ENCODE measurements at places on chromosomes 6 and 20.

DNA sequence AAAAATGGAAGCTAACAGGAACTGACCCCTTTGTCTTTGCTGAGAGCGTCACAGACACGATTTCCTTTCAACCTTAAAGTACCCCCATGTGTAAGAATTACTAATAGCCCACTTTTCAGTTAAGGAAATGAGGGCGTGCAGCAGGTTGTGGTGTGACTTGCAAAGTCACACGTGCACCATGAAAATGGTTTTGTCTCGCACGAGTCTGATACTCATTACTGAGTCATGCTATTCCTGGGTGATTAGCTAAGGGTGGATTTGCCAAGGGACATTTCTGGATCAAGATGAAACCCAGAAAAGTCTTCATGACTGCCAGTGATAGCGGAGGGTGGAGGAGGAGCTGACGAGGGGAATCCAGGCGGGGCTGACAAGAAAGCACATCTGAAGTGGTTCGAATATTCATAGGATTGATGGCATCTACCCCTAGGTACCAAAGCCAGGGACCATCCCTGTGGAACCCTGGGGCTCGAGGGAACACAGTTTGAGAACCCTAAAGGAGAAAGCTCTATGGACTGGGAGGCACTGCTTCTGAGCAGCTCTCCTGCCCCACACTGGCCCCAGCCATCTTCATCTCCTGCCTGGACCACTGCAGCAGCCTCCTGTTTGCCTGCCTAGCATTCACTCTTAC is 12.1 kb upstream of the NFATC2 start:
- no peak for DNase-seq

DNA sequence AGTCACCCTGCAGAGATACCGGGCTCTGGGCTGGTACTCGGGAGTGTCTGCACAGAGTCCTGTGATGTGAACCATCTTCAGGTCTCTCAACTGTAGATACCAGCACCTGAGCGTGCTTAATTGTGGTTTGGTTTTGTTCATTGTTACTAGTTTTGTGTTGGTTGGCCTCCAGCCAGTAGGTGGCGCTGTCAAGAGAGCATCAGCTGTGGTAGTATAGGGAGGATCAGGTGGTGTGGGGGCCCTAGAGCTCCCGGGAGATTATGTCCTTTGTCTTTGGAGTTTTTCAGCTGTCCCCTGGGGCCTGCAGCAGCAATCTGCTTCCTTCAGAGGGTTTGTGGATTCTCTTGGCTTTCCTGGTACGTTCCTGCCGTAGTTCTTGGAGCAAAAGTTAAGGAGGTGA is 67.9 kb downstream of the CDYL start:
- no peak for DNase-seq

- DNase-seq, result no peak
Measured at GRCh38 chr6:73604461-73604860, 49.3 kb downstream of the SLC17A5 start.

DNA sequence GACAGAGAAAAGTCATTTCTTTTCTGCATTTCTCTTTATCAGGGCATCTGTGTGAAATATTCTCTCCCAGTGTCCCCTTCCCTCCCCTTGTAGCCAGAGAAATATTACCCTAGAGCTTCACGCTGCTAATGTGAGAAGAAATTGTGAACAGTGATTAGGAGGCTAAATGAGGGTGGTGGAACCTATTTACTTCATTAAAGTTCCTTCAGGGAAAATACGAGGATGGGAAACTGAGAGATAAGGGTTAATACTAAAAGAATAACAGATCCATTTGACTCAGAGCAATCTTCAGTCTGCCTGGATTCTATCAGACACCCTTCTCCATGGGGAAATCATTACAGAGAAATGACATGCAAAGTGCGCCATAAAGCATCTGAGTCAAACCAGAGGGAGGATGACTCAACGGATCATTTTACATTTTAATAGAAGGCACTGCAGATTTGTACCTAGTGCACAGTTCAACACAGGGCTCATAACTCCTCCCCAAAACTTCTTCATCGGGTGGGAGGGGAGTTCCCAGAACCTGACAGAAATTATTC is 131.3 kb downstream of the GJA10 start:
- DNase-seq, result no peak

- DNase-seq, result no peak
Measured at GRCh38 chr6:39980839-39981580, 46.7 kb upstream of the MOCS1 start.

DNA sequence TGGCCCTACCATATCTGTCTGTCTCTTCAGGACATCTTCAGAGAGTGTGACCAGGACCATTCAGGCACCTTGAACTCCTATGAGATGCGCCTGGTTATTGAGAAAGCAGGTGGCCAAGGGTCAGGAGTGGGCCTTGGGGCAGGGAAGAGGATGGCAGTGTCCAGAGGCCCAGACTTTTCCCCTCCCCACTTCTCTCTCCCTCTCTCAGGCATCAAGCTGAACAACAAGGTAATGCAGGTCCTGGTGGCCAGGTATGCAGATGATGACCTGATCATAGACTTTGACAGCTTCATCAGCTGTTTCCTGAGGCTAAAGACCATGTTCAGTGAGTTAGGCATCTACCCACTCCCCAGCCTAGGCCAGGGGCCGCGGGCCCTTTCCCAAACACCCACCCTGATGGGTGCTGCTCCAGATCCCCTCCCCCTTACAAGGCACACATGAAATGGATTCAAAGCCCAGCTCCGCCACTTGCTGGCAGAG is 24.3 kb downstream of the CAPN11 start:
- DNase-seq, result no peak

DNA sequence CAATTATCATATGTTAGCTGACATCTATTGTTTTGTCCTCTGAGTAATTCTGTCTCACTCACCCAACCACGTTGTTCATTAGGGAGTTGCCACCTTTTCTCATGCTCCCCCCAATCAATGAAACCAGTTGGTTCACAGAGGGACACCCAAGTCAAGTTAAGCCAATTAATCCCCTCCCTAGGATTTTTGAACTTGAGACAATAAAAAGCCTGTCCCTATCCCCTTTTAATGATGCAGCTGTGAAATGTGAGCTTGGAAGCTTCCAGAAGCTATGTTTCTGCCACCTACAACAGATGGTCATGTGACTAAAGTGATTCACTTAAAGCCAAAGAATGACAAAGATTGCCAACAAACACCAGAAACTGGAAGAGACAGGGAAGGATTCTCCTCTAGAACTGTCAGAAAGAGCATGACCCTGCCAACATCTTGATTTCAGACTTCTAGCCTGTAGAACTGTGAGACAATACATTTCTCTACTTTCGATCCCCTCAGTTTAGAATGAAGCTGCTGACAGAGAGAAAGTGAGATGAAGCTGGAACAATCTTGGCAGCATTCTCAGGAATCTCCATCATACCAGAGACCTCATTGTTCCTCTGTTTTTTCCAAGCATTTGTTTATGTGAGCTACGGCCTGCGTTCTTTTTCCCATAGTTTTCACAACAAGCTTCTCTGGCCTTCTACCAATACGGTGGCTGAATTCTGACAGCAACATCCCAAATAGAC is 57.8 kb upstream of the TPD52L1 start:
- no peak for DNase-seq

DNA sequence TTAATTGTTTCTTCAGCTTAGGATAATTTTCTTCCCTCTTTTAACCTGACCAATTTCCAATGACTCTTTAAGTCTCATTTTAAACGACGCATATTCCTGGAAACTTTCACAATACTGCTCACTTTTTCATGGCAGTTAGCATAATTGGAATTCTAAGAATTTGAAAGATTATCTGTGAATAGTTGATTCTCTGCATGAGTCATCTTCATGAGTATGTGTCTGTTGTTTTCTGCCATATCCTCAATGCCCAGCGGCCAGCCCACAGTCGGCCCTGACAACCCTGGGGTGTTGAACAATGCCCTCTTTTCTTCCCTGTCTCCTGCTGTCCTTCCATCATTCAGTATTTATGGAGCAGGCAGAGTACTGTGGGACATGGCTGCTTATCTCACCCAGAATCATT is 554.2 kb downstream of the CDH26 start:
- no peak for DNase-seq

DNA sequence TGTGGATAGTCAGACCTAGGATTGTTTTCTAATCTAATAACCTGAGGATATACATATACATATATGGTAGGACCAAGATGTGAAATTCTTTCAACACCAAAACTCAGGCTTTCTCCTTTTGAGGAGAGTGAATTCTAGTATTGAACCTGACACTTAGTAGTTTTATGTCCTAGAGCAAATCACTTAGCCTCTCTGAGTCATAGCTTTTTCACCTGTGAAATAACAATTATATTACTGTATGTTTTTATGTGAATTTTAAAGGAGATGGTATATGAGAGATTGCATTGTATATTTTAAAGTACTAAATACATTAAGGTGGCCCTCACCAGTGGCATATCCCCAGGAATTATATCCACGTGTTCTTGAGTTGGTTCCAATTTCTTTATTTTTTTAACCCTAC is 34.6 kb downstream of the TREML1 start:
- DNase-seq, result no peak

- no peak for DNase-seq
Measured at GRCh38 chr6:114064862-114065261, 93.9 kb upstream of the HDAC2 start.

DNA sequence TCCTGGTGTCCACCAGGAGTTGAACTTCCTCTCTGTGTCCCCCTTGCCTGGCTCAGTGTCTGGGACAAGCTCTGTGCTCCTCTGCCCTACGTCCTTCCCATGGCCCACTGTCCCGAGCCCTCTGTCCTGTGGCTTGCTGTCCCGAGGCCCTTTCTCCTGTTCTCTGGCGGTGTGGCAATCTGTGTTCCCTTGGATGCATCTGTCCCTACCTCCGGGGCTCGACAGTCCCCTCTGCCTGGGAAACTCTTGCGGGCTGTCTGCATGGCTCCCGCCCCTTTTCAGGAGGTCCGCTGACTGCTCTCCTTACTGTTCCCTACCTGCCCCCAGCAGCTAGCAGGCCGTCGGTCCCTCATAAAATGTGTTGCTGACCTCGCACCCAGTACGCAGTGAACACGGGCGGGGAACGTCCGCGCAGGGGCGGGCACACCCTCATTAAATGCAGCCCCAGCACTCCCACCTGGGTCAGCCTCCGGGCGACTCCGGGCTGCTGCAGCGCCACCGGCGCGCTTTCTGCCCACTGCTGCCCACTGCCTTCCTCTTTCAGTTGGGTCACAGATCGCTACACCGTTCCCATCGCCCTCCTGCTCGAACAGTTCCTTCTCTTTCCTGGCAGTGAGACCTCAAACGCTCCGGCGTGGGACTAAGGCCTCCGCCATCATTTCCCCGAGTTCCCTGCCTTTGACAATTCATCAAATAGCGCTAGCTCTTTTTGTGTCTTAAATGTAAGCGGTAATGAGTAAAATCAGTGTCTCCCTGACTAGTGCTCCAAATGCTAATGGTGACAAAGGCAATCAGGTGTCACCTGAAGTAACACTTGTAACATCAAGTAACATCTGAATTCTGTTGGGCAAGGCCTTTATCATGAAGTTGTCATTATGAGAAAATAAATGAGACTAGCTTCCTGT is 60.5 kb downstream of the RSPH3 start:
- no peak for DNase-seq

DNA sequence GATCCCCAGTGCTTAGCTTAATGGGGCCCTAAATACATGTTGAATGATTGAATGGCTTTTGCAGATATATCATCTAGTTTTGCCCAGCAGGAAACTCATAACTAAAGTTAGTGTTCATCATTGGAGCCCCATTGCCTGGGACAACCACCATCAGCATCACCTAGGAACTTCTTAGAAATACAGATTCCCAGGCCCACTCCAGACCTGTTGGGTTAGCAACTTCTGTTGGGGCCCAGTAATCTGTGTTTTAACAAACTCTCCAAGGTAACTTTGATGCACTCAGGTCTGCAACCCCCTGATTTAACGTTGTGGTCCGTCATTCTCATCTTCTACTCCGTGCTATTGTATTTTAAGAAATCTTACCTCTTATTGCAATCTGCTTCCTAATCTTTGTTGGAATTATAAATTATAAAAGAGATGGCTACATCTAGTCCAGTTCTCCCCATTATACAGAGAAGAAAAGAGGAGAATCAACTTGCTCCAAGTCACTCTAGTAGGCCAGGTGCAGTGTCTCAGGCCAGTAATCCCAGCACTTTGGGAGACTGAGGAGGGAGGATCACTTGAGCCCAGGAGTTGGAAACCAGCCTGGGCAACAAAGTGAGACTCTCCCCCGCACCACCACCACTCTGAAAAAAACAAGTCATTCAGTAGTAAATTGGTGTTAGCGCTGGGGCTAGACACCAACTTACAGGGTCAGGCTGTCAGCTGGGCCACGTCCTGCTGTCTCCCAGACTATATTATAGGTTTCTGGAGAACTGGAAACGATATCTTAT is 13.7 kb downstream of the FOXP4 start:
- DNase-seq, result no peak

DNA sequence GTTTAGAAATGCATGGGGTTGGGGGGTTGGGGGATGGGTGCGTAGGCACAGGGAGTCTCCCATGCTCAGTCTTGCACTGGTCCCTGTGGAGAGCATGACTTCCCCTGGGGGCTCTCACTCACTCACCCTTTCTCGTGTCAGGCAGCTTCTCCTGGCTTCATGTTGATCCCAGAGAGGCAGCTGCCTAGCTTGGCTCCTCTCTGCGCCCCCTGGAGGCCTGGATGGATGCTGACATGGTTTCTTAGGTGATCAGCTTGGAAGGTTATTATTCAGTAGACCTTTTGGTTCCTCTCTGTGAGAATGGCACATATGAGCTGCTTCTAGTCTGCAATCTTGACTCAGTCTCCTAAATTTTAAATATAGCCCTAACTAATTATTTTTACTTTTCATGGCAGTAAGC is 109.3 kb upstream of the FAM83B start:
- no peak for DNase-seq

- peak; percentile 74 for DNase-seq
Measured at GRCh38 chr6:113182370-113183141, 674.6 kb upstream of the MARCKS start.

- no peak for DNase-seq
Measured at GRCh38 chr6:126947070-126947469, 171.4 kb upstream of the RSPO3 start.

DNA sequence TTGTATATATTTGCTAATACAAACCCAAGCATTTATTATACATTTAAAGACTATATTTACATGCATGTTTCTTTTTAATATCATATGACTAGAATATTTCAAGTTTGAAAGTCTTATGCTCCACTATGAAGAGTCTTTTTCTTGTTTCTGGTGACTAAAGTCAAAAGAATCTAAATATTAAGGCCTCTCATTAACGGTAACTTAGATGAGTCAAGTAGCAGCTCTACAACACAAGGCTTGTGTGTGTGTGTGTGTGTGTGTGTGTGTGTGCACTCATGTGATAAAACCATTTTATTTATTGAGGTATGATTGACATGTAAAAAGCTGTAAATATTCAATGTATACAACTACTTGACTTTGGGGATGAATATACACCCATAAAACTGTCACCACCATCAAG is 275.6 kb downstream of the TFAP2B start:
- no peak for DNase-seq

GRCh38 chr20:11651138-11651537 is 266.6 kb upstream of the BTBD3 start:
- no peak for DNase-seq

GRCh38 chr6:32096394-32097258 is 12.5 kb downstream of the TNXB start:
- no peak for DNase-seq

DNA sequence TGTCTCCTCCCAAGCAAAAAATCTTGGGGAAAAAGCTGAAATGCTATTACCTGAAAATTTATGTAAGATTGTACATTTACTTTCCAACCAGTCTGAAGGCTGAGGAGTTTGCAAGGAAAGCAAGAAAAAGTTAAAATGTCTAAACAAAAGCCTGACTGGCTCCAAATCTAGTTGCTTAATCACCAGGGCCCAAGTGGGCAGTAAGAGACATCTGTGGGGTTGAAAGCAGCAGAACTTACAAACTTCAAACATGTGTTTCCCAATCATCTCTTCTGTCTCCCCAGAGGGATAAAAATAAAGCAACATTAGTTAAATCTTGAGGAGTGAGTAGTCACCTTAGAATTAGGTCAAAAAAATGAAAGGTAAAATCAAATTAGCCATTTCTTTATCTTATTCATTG is 98.6 kb downstream of the OGFRL1 start:
- DNase-seq, result no peak
